ENCODE measurements at places on chromosomes 2 and 18.

DNA sequence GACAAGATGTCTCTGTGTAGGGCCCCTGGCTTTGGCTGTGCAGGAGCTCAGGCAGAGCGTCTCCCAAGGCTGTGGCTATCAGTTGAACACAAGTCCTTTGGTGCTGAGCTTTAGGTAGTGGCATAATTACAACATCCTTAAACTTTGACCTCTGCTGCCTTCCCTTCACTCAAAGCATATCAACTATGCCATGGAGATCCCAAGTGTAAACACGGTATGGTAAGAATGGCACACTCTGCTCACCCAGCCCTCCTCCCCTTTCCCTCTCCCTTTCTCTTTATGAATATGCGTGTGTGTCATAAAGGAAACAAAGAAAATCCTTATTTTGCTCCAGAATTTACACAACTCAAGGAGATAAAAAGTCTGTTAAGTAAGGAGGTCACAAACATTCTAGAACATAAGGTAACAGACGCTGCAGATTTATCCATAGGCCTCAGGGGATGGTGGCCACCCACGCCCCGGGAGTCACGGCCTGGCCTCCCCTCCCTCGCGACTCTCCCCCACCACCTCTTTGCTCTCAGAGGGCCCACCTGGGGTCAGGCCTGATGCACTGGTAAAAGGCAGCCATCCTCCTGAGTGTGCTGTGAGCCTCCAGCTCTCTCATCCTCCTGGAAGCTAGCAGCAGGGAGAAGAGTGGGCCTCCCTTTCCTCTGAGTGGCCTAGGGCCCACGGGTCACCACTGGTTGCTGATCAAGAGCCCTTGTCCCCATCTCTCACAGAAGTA, 67.3 kb downstream of the CRACDL start:
- DNase-seq, result no peak

GRCh38 chr2:78561876-78562275, 463.6 kb upstream of the REG3G start:
- DNase-seq, result no peak

- DNase-seq, result no peak
These were observed 3.9 kb downstream of the NEB start for GRCh38 chr2:151730262-151730975.

GRCh38 chr2:120526997-120527945, 181.3 kb downstream of the INHBB start:
- no peak for DNase-seq
